ENCODE measurements at places on chromosomes 5 and 9. TPM values are rescaled to one million over a fixed set of nuclear protein-coding genes. Genes with fewer than 3 reads are reported as not detected.

- no peak for DNase-seq
These were observed 206.3 kb downstream of the PBX3 start for GRCh38 chr9:125953314-125954019.

DNA sequence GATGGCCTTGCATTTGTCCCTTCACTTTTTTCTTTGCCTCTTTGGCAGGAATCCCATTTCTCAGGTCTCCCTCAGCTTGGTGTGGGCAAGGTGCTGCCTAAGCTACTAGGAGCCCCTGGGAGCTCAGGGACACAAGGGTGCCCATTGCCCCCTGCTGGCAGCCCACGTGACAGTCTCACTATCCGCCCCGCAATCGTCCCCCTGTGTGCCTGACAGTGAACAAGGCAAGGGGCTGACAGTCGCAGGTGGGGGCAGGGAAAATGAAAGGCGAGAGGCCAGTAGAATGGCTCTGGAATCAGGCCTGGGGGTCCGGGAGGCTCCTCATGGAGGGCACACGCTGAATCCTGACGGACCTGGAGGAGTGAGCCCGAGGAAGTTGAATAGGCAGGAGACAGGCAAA lies 2.0 kb upstream of the PCDH12 start:
- no peak for DNase-seq

The TMC1 gene
- 0.36 TPM for total RNA-seq

DNA sequence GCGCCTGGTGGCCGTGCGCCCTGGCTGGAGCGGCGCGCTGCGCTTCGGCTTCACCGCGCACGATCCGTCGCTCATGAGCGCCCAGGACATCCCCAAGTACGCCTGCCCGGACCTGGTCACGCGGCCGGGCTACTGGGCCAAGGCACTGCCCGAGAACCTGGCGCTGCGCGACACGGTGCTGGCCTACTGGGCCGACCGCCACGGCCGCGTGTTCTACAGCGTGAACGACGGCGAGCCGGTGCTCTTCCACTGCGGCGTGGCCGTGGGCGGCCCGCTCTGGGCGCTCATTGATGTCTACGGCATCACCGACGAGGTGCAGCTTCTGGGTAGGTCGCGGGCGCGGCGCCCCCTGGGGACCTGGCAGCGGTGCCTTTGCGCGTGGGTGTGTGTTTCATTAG lies 28.9 kb downstream of the NEURL1B start:
- DNase-seq = no peak

DNA sequence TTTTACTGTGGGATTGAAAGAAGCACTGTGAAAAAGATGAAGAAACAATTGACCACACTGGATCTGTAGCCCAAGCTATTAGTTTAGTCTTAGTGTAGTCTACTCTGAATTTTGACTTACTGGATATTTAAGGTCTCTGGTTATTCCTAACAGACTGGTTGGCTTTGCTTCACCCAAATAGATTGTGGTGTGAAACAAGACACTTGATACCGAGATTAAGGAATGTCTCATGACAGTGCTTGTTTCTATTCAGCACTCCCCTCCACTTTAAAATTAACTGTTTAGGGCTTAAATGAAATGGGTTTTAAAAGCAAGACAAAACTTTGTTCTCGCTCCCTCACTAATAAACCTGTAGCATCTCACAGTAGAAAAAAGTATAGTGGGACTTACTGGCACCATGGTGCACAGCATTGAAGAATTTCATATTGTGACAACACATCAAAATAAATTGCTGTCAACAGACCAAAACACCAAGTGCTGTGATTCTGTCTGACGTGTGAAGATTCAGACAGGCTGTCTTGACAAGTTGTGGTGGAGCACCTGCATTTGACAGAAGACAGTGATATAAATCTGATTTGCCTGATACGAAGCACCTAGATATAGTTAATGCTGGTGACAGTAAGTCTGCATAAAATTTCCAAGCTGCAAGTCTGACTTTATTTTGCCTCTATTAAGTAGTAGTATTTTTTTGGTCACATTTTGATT lies 73.1 kb downstream of the PBX3 start:
- DNase-seq = no peak

The KLHL3 gene
- total RNA-seq = 32.8 TPM

DNA sequence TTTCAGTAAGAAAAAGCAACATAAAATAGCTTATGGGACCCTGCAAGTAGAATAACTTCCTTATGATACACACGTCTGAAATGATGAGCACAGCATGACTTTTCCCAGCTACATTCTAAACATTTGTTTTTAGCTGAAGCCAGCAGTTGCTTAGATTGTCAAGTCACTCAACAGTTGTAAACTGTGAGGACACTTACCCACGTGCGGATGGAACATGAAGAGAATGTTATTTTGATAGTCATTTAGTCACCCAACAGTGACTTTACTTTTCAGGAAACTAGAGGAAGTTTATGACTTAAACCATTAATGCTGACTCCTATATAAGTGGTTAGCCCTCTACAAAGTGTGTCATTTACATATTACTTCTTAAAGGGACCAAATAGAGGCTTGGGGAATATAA lies 3.0 kb downstream of the HACD4 start:
- DNase-seq = no peak

- peak; percentile 65 for DNase-seq
These were observed 523 bp downstream of the MAML1 start for GRCh38 chr5:179732918-179733771.

DNA sequence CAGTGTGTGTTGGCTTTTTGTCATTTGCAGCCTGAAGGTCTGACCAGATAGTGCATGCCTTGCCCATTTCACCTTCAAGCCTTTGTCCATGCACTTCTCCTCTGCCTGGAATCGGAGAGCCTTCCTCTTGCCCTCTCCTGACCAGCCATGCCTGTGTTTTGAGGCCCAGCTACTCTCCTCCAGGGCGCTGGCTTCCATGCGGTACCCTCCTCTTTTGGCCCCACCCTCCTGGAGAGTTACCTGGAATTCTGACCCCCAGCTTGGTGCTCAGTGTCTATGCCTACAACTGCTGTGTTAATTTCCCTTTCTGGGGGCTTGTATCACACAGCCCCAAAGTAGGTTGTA lies 52.5 kb downstream of the CXXC5 start:
- no peak for DNase-seq

The WDR38 gene
- not detected for total RNA-seq

- no peak for DNase-seq
These were observed 298.6 kb downstream of the AGTPBP1 start for GRCh38 chr9:85443190-85443598.

GRCh38 chr5:14385019-14385418 lies 196.6 kb upstream of the OTULINL start:
- DNase-seq = no peak

GRCh38 chr5:107858324-107858723 lies 187.6 kb upstream of the EFNA5 start:
- DNase-seq = no peak

DNA sequence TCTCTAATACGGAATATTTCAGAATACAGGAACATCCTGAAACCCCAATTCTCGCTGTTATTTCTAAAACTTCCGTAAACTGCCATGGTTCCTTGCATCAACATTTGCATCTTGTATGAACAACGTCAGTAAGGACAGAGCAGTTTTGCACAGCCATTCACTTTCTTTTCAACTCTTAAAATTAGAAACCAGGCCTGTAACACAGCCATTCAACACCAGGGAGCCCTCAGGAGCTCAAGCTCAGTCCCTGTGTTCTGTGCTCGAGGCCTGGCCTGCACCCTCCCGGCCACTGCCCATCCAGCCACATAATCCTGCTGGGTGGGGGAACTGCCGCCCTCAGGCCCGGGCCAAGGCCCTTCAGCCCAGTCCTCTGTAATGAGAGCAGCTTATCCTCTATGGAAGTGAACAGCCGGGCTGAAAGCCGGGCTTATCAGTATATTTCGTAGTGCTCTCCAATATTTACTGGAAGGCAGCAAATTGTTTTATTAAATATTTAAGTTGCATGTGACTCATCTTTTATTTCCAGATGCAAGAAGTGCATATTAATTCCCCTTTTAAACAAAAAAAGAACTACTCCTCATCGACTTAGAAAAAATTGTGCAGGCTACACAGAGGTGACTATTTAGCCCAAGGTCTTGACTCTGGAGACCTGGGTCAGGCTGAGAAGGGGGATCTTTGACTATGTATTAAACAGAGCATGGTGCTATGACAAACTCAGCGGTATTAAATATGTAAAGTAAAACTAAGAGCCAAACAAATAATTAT lies 33.2 kb upstream of the SLC6A3 start:
- no peak for DNase-seq

- DNase-seq = no peak
These were observed 20.6 kb downstream of the C9orf43 start for GRCh38 chr9:113431191-113431590.

Measured in sciatic nerve (tissue), 2 donors.